ENCODE measurements at places on chromosomes 4 and X.

- no peak for DNase-seq
These were observed 37.6 kb downstream of the GABRB1 start for GRCh38 chr4:47068986-47069385.

- DNase-seq: no peak
These were observed 17.2 kb upstream of the PRDM5 start for GRCh38 chr4:120939693-120940092.

DNA sequence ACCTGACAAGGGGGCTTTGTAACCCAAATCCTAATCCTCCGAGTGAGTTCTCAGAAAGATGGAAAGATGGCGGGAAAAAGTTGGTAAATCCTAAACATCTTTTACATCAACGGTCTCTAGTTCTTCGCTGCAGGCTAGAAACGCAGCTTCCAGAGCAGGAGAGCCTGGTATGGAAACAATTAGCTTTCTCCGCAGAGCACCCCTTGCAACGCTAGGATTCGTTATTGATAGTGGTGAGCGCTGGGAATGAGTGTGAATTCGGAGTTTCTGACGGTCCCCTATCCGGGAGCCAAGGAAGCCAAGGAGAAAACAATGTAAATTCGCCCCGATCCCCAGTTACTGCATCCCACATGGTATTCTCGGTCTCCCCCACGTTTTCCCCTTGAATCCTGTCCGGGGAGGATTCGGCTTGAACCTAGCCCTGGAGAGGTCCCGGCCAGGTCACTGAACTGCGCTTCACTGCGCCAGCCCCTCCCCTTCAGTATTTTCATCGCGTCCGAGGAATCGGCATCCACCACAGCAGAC is 4.7 kb upstream of the NEUROG2 start:
- no peak for DNase-seq

DNA sequence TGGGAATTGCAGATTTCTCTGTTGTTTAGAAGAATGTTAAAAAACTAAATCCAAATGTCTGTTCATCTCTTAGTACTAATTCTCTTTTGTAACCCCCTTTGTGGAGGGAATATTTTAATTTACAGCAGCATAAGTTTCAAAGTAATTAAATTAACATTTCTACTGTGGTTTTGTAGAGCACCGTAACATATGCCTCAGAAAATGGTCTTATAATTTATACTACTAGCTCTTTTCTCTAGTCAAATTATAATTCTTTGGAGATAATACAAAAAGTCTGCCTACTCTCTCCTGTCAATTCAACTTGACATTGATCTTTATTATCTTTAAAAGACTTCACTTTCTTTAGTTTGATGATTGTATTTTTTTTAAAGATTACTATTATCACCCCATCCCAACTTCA is 759.0 kb downstream of the ADGRL3 start:
- DNase-seq: no peak

DNA sequence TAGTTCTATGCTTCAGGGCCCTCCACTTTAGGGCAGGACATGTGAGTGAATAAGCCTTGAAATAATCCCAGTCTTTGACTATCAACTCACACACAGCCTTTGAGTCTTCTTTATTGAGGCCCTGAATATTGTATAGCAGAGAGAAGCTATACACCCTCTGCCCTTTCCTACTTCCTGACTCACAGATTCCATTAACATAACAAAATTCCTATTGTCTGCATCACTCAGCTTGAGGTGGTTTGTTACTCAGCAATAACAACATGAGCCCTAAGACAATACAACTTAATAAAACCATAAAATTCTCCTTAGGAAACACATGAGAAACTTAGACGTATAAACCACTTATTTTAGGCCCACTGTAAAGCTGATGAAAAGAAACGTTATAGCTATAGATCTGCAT is 680.3 kb upstream of the DIAPH2 start:
- no peak for DNase-seq

GRCh38 chr4:131304686-131305085 is 1844.4 kb upstream of the PCDH10 start:
- no peak for DNase-seq

GRCh38 chrX:38095971-38096529 is 89.7 kb downstream of the SYTL5 start:
- DNase-seq: no peak

GRCh38 chr4:152014280-152014679 is 253.5 kb upstream of the GATB start:
- DNase-seq: peak; percentile 44

DNA sequence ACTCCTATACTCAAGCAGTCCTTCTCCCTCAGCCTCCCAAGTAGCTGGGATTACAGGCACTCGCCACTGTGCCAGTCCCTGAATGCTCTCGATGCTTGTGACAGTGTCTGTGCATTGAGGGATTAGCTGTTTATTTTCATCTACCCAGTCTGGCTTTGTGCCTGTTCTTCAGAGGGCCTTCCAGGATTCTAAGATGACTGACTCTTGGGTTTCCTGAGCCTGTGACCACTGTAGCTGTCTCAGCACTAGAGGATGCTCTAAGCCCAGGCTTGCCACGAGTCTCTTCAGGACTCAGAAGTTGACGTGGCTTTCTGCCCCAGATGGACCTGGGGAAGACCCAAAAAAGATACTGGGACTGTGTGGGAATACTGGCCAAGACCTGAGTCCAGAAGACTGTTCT is 201.4 kb downstream of the ARHGAP10 start:
- DNase-seq: no peak

- no peak for DNase-seq
These were observed 90.2 kb downstream of the SHOX start for GRCh38 chrX:720825-721224.

GRCh38 chr4:6728320-6729029 is 12.5 kb downstream of the BLOC1S4 start:
- DNase-seq: no peak

GRCh38 chr4:10116569-10117358 is at the start of gene WDR1:
Gene WDR1, minus strand, starts transcription at chr4:10116799. Its CDS starts 133 bp downstream, at chr4:10116666.
- DNase-seq: peak; percentile 83

GRCh38 chr4:62051332-62051731 is 851.2 kb downstream of the ADGRL3 start:
- DNase-seq: no peak

DNA sequence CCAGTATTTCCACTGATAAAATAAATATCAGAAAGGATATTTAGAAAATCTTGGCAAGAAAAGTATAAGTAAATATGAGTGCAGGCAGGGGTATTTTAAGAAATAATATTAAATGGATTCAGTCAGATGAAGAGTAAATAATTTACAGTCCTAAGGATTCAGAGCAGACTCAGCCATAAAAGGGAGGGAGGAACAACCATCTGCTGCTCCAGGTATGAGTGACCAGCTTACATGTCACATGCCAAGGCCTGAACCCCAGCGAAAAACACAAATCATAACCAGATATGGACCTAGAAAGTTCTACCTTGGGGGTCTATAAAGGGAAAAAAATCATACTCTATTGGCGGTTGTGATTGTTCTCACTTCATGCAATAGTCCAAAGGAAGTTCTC is 166.8 kb downstream of the COL4A6 start:
- no peak for DNase-seq

DNA sequence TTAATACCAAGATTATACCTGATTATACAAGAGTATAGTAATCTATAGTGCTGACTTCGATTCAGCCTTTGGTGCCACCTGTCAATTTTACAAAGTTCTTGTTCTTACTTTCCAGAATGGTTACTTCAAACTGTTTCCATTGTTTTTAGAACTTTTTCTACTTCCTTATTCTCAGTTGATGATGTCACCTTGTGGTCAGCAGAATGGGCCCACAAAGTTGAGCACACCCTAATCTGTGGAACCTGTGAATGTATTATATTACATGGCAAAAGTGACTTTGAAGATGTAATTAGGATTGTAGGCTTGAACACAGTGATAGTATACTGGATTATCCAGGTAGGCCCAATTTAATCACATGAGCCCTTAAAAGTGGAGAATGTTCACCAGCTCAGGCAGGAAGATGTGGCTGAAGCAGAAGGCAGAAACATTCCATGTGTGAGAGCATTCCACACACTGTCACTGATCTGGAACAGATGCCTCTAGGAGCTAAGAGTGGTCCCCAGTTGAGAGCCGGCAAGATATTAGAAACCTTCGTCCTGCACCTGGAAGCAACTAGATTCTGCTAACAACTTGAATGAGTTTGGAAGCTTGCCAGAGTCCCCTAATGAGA is 6.3 kb upstream of the SGMS2 start:
- no peak for DNase-seq

GRCh38 chr4:151402145-151402865 is 6.7 kb upstream of the FHIP1A start:
- no peak for DNase-seq

DNA sequence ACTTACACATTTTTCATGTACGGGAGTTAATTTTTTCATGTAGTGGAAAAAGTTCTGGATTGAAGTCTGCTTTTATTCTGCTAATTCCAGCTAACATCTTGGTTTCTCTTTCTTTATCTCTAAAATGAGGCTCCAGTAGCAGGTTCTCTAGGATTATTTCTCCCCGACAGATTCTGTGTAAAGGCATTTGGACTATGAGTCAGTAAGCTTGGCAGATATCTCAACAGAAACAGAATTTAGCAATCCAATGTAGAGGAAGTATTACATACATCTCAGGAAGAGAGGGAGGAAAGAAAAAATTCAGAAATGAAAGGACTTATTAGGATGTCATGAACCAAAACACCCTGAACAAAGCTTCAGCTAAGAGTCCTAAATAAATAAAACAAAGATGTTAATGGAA is 1682.3 kb upstream of the TENM3 start:
- no peak for DNase-seq

Data from CD4-positive, alpha-beta T cell (primary cell).